SK-MEL-5 (cell line): ENCODE measurements at places on chromosomes 12 and 14. TPM values are rescaled to one million over a fixed set of nuclear protein-coding genes. Genes with fewer than 3 reads are reported as not detected.

Gene SLCO1A2
- not detected in 2 replicates for total RNA-seq

Gene POMT2
- 22.2 and 23.8 TPM in 2 replicates for total RNA-seq

DNA sequence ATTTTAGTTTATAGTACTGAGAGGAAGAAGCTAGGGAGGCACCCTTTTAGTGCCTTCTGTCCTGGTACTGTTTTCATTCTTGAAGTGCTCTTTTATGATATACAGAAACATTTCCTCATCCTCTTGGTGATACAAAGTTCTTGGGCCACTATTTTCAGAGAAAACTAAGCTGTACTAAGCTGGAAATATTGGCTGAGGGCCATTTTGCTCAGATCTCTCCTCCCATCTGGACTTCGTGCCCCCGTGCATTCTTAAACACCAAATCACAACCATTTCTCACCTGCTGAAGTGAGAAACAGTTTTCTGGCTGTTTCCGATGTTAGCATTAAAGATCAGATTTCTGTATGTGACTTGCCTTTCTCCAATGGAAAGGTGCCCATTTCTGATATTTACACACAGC is 158.9 kb downstream of the FBXL14 start:
- DNase-seq: no peak

Gene FOXA1
- total RNA-seq: 0.05 TPM in 1 of 2 replicates, not detected in the other

Gene MYO1H
- total RNA-seq: 0.08 TPM in 1 of 2 replicates, not detected in the other

- no peak for DNase-seq
These were observed 339.3 kb downstream of the NRXN3 start for GRCh38 chr14:78509516-78509915.

Gene KRT85
- total RNA-seq: not detected in 2 replicates

DNA sequence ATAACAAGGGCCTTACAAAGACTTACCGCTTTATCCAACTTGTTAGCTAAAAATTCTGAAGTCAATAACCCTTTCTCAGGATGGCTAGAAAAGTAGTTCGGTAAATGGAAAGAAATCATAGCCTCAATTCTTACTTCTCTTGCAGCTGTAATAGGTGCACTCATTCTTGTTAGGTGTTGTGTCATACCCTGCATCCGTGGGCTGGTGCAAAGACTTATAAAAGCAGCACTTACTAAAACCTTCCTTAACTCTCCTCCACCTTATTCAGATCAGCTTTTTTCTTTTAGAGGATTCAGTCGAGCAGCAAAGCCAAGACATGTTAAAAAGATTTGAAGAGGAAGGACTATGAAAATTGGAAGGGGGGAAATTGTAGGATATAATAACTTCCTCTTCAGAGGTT is 238.2 kb upstream of the DIO3 start:
- DNase-seq: no peak
